ENCODE measurements at places on chromosomes 5 and 9.

- no peak for DNase-seq
These were observed 506.7 kb downstream of the TMEM232 start for GRCh38 chr5:110219769-110220168.

- DNase-seq, result no peak
These were observed 61.3 kb downstream of the SECISBP2 start for GRCh38 chr9:89379508-89380115.

DNA sequence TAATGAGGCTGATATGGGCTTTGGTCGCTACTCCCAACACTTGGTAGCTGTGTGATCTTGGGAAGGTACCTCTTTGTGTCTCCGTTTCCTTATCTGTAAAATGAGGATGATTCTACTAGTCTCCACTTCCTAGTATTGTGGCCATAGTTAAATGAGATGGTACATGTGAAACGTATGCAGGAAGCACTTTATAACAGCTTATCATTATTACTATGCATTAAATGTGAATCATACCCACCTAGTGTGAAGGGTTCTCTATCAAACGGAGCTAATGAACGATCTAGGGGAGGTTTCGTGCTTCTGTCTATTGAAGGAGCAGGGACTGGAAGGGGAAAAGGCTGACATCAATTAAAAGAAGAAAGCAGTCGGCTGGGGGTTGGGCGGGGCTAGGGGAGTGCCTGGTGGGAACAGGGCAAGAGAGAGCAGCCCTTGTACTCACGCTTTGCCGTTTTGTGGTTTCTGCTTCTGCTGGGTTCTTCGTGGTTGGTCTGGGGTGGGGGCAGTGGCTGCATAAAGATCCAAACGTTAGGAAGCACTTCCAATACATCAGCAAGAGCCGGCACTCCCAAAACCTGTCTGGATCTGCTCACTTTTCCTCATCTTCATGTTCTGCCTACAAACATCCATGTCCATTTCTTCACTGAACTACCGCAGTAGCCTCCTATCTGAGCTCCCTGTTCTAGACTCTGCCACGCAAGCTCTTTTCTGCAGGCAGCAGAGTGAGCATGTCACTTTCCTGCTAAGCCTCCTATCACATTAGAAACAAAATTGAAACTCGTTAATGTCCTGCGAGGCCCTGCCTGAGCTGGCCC, 30.8 kb downstream of the LCP2 start:
- DNase-seq, result no peak

- DNase-seq, result no peak
These were observed 173.0 kb downstream of the WDR70 start for GRCh38 chr5:37552161-37552560.

- no peak for DNase-seq
These were observed 84.6 kb upstream of the RASEF start for GRCh38 chr9:83147315-83148149.

- DNase-seq, result no peak
These were observed 24.7 kb downstream of the ZFR start for GRCh38 chr5:32419791-32420190.

DNA sequence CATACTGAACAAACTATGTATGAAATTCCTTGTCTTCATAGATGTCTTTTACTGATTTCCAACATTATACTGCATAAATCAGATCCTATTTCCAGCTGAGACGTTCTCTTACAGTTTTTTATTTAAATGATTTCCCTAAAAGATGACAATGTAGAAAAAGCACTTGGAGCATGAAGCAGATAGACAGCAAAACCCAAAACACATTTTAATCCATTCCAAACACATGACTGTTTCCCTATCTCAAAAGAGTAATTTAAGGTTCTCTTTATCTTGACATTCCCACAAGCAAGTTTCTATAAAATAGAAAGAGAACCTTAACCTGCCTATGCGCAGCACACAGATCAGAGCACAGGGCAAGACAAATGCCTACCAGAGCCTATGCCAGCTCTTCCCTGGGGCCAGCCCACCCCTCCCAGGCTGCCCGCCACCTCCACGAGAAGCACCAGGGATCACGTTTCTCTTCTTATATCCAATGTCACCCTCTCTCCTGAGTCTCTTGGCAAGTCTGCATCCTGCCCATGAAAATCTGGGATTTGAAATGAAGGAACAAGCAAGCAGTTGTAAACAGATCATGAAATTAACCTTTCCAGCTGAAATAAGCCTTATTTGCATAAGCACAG, 52.4 kb downstream of the RETREG1 start:
- no peak for DNase-seq

- DNase-seq, result no peak
These were observed 203.3 kb upstream of the DMRT1 start for GRCh38 chr9:638152-638551.

GRCh38 chr5:41537581-41537980, 27.2 kb upstream of the PLCXD3 start:
- no peak for DNase-seq

DNA sequence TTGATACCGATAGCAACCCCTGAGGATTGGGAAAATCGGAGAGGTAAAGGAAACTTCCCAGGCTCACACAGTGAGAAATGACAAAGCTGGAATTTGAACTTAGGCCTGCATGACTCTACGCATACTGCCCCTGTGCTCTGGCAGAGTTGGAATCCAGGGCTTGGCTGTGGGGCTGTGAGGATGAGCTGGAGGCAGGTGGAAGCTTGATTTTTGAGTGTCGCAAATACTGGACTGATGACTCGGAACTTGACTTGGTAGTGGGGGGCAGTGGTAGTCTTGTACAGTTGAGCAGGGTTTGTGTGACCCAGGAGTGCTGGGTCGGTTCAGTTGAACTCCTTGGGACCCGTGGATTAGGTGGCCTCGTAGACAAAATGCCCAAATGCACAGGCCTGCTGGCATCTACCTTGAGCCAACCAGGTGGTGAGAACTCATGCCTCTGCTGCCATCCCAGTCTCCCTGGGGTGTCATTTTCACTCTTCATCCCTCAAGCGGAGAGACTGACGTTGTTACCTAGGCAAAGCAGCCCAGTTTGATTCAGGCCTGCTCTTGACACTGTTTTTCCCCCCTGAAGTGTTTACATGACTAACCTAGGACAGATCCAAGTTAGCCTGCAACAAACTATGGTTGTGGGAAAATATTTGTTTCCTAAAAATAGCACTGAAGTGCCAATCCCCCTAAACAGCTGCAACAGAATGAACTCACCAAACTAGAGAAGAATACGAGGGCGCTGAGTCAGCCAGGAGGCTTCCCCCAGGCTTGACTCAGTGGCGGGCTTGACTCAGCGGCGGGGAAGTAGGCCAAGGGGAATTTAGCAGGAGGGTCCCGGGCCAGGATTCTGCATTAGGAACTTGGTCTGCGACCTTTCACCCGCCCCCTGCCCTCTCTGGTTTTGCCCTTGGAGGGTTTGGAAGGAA, 45.7 kb upstream of the ORM1 start:
- no peak for DNase-seq

GRCh38 chr5:73883646-73884045, 257.6 kb downstream of the ARHGEF28 start:
- no peak for DNase-seq

- no peak for DNase-seq
These were observed at the start of the genes SURF1 and SURF2 for GRCh38 chr9:133356391-133357091. Gene SURF1 (minus strand): TSS chr9:133356487. CDS start chr9:133356453, 34 bp downstream. Gene SURF2 (plus strand): TSS chr9:133356550. CDS start chr9:133356593, 43 bp downstream.

DNA sequence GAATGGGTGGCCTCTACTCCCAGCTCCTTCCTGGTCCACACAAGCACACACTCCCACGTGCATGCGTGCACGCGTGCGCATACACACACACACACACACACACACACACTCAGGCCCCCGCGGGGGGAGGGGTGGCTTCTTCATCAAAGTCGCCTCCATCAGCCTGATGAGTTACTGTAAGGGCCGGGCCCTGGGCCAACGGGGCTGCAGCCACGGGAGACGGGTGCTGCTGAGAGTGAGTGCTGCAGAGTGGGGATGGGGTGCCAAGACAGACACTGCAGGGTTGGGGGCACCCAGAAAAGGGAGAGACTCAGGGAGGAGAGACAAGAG, 18.1 kb downstream of the CNTFR start:
- DNase-seq, result no peak

- no peak for DNase-seq
These were observed 651.8 kb downstream of the KIF4B start for GRCh38 chr5:155665361-155665760.

DNA sequence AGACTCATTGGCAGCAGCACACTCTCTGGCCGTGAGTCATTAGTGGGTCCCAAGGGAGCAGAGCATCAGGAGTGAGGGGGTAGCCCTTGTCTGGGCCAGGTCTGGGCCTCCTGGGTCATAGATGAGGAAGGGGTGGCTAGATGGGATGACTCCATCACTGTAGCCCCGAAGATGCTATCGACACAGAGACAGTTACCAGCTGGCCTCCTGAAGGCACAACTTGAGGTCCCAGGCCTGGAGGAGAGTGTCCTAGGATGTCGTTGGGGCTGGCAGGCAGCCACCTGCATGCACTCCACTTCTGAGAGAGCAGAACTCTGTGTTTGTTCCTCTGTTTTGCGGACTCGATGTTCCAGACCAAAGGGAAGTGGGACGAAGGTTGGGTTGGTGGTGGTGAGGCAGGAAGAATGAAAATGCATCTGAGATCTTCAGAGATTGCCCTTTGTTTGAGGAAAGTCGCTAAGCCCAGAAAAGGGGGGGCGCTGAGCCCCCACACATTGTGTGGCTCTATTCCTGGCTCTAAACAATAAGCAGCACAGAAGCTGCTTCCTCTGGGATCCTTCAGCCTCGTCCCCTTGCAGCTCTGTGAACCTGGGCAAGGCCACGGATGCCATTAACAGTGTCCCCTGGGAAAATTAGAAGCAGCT, 4.7 kb downstream of the BTNL9 start:
- no peak for DNase-seq
